CD4-positive, alpha-beta T cell (primary cell): ENCODE measurements at places on chromosomes 1 and 21.
A peak's percentile ranks its signal among the peaks of the same experiment; 100 is the strongest.

DNA sequence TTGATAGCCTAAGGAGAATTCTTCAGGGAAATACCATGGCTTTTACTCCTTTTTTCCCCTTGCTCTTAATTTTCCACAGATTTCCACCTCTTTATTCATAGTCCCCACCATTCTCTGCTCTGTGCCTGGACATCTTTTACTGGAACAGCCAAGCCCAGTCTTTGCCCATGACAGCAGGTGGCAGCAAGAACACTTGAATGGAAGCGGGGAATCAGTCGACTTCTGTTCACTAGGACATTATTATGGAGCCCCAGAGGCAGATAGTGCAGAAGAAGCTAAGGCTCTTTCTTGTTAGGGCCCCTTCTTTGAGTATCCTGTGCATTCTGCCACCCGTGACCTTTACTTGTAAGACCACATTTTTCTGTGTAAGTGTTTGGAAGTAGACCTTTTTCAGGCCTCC lies 6.3 kb downstream of the OR14I1 start:
- DNase-seq, result peak; percentile 10

DNA sequence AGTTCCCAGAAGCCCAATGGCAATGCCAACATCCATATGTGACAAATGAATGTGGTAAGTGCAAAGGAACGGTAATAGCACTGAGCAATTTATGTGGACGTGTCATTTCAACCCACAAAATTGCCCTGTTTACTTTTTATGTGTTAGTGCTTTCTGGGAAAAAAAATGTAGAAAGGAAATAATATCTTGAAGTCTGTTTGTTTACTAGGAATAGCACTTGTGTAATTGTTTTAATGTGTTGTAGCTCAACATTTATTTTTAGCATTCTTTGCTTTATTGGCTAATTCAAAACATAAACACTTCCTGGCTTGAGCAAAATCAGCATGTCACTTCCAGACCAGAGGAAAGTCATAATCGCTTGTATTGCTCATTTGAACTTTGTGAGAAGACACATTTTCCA lies 224.8 kb upstream of the KCNK2 start:
- no peak for DNase-seq

- DNase-seq, result no peak
These were observed 21.9 kb downstream of the KIAA1614 start for GRCh38 chr1:180934563-180934962.

DNA sequence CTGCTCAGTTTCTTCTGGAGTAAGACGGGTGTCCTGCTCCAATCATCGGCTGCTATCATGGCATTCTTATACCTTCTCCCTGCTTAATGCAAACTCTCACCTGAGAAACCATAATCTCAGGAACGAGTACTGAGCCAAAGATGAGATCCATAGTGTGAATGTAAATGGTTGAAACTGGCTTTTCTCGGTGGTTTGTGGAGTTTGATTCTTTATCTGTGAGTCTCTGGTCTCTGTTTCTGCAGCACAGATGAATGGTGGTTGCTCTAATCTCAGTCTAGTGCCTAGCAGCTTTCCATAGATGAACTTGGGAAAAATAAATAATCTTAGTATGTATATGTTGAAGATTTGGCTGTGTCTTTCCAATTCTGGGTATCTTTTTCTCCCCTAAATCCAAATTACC lies 274.4 kb downstream of the HHAT start:
- no peak for DNase-seq
